ENCODE measurements at places on chromosomes 5 and 9. TPM values are rescaled to one million over a fixed set of nuclear protein-coding genes. Genes with fewer than 3 reads are reported as not detected.
A peak's percentile ranks its signal among the peaks of the same experiment; 100 is the strongest.

- DNase-seq = no peak
These were observed 3.2 kb upstream of the NR4A3 start for GRCh38 chr9:99818500-99818899.

CATSPER3 gene
- 0.36 TPM for total RNA-seq

DNA sequence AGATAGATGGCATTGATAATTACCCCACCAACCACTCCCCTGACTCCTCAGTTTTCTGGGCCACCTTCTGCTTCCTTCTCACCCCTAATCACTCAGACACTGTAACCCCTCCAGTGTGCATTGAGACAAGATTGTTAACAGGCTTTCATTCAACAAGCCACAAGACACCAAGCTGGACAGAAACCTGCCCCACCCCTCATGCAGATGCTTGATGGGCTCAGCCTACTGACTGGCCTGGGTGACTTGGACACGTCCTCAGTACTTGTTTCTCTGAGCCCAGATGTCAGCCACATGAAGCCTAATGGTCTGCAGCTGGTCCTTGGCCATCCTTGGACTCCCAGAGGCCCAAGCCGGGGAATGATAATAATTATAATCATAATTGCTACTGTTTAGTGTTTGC is 71.4 kb upstream of the SMIM23 start:
- DNase-seq = no peak

GRCh38 chr5:127586811-127587210 is 62.1 kb upstream of the CTXN3 start:
- no peak for DNase-seq

LRRC19 gene
- 0.08 TPM for total RNA-seq

CREBRF gene
- total RNA-seq = 36.7 TPM

MLANA gene
- total RNA-seq = not detected

KDM4C gene
- total RNA-seq = 26.0 TPM

NOL6 gene
- 27.8 TPM for total RNA-seq

- peak; percentile 2 for DNase-seq
These were observed 154.4 kb downstream of the MACROH2A1 start for GRCh38 chr5:135244620-135245021.

DNA sequence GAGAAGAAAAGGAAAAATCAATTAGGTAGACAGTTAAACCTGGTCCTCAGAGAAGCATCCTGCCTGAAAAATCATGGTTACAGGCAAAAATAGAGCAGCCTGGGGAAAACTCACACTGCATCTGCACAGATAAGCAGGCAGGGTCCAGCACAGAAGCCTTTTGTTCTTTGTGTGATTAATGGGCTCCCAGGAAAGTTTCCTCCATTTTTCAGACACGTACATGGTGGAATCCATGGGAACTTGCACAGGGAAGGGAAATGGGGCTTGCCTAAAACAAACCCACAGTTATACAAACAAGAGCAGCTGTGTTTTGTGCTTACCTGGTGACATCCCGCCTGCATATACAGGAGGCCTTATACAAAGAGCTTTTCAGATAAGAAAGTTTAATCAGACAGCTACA is 243.9 kb upstream of the ATP10B start:
- no peak for DNase-seq

- DNase-seq = no peak
These were observed 9.0 kb upstream of the RAD23B start for GRCh38 chr9:107274096-107274495.

DNA sequence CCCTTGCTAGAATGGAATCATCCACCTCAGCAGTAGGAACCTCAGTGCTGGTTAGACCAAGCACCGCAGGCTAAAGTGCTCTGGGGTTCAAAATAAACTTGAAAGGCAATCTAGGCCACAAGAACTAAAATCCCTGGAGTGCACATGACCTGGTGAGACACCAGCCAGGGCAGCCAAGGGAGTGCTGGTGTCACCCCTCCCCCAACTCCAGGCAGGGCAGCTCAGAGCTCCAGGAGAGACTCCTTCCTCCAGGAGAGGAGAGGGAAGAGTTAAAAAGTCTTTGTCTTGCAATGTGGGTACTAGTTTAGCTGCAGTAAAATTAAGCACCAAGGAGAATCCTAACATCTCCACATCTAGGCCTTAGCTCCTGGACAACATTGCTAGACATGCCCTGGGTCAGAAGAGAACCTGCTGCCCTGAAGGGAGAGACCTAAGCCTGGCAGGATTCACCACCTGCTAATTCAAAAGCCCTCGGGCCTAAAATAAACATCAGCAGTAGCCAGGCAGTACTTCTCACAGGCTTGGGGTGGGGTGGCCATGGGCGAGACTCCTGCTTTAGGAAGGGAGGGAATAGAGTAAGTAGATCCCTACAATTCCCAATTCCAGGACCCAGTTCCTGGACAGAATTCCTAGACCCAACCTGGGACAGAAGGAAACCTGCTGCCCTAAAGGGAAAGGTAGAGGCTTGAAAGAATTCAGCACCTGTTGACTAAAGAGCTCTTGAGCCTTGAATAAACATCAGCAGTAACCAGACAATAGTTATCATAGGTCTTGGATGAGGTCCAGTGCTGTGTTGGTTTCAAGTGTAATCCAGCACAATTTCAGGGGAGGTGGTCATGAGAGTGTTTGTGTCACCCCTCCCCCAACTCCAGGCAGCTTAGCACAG is 25.8 kb downstream of the UGT3A2 start:
- no peak for DNase-seq

DNA sequence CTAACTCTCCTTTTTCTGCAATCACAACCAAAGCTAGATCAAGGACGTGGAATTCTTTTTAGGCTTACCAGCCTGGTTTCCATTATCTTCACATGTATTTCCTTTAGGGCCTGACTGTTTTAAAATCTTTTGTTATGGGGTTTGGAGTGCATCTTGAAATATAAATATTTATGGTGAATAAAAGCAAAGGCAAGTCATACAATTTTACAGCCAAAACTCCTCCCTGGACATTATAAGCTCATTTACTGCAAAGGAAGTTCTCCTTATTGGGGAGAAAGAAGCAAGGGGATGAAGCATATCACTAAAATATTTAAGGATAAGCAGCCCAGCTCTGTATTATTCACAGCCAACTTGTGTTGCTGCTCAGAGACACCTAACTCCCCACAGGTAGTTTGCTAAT is 132.2 kb upstream of the TARS1 start:
- DNase-seq = no peak

IFNA21 gene
- total RNA-seq = not detected

GRCh38 chr9:90783552-90783951 is 18.1 kb upstream of the SYK start:
- DNase-seq = no peak
